Hippocampal formation (tissue), 2 donors: ENCODE measurements at places on chromosomes 2 and 18.
A peak's percentile ranks its signal among the peaks of the same experiment; 100 is the strongest.

- no peak for DNase-seq
Measured at GRCh38 chr2:229927817-229928321, 5.6 kb downstream of the FBXO36 start.

DNA sequence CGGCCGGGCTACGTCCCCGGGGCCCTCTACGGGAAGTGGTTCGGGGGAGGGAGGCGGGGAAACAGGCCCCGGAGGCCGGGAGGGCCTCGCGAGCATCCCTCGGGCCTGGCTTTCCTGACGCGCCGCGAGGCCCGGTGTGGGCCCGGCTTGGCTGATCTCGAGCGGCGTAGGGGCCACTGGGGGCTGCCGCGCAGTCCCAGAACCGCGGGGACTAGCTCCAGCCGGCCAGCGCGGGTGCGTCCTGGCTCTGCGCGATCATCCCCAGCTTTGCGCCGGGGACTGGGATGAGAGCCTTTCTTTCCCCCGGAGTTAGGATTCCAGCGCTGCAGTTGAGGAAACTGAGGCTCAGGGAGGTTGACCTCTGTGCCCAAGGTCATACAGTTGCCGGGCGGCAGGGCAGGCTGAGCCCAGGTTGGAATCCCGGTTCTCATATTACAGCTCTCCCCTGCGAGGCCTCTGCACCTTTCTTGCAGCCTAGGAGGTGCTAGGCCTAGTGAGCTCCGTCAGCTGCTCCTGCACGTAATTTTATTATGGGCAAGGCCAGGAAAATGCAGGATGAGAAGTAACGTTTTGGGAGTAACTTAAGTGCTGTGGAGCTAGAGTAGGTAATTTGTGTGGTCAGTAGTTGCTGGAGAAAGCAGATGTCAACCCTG lies 501 bp downstream of the LPIN1 start:
- DNase-seq: peak; percentile 58

- no peak for DNase-seq
Measured at GRCh38 chr2:9803023-9803805, 40.1 kb upstream of the TAF1B start.

DNA sequence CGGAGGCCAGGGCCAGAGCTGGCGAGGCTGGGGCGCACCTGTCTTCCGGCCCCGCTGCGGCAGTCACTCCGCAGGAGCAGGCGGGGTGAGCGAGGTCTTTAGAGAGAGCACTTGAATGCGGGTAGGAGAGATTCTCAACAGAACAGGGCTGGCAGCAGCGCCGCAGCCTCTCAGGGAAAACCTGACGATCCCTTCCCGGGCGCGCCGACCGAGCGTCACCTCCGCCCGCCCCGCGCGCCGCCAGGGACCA lies 526 bp downstream of the PRKRA start:
- DNase-seq: no peak

DNA sequence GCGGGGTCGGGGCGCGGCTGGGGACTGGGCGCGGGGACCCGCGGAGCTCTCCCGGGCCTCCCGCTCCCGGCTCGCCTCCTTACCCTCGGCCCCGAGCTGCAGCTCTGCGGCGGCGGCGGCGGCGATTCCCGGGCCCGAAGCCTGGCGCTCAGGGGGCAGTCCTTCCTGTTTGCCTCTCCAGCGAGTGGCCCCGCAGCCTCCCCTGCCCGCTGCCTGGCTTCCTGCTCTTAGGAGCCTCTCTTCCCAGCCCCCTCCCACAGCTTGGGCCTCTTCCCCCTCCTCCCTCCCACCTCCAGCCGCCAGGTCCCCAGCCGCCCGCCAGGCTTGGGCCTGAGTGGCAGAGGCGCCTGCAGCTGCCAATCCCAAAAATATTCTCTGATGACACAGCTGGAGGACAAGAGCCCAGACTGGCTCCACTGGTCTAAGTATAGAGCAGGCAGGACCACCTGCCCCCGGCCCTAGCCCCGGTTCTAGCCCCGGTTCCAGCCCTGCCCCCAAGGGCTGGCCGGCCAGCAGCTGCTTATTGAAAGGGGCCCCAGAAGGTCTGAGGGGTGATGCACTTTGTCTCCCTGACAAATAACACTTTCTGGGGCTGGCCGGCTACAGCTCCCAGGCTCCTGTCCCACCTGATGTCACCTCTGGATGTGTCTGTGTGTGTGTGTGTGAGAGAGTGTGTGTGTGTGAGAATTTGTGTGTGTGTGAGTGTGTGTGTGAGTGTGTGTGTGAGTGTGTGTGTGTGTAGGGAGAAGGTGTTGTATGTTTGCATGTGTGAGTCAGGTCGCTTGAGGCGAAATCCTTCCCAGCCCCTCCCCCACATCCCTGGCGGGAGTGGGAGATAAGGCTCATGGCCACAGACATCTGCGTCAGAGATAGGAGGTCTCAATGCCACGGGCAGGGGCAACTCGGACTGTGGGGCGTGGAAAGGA lies at the start of gene OBSL1:
Gene OBSL1 (minus strand): TSS at position 229 of the 926 bp plus-strand sequence. CDS start 307 bp downstream, outside the sequence.
- peak; percentile 42 for DNase-seq

DNA sequence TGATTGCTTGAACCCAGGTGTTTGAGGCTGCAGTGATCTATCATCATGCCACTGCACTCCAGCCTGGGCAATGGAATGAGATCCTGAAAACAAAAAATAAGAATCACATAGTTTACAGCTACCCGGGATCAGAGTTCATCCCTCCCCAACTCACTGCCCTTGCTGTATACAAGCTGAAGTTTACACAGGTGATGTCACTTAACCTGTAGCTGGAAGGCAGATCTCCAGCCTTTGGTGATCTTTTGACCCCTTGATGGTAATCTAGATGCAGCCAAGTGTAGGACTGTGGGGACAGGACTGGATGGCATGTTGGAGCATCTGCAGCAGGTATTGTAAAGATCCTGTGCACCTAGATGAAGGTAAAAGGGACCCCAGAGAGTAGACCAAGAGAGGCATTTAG lies 66.7 kb upstream of the SLC14A2 start:
- DNase-seq: no peak

- no peak for DNase-seq
Measured at GRCh38 chr18:5059696-5060032, 137.4 kb downstream of the AKAIN1 start.

DNA sequence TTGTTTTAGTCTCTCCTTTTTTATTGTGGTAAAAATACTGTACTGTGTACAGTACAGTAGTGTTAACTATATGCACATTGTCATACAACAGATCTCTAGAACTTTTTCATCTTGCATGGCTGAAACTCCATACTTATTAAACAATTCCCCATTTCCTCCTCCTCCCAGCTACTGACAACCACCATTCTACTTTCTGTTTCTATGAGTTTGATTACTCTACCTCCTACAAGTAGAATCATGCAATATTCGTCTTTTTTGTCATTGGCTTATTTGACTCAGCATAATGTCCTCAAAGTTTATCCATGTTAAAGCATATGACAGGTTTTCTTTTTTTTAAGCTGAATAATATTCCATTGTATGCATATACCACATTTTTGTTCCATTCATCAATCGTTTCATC lies 338.2 kb downstream of the AGPS start:
- DNase-seq: no peak

GRCh38 chr2:121173112-121173511 lies 111.9 kb downstream of the TFCP2L1 start:
- DNase-seq: no peak

GRCh38 chr18:55173291-55173690 lies 214.0 kb upstream of the CCDC68 start:
- no peak for DNase-seq

DNA sequence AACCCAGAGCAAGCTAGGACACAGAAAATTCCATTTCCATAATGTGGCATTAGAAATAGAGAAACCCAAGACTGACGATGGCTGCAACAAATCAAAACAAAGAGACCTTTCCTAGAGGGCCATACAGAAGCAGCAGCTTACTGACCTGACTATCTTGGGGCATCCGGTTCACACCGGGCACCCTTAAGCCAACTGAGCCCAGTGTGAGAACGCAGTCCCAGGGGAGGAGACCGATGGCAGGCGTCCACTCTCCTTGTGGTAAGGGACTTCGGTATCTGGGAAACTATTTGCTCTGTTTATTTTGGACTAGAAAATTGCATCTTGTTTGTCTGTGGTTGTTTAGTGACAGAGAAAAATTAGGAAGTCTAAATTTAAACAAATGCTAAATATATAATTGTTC lies 244.8 kb upstream of the COPS8 start:
- no peak for DNase-seq

- no peak for DNase-seq
Measured at GRCh38 chr2:236970656-236971010, 115.1 kb upstream of the COPS8 start.

DNA sequence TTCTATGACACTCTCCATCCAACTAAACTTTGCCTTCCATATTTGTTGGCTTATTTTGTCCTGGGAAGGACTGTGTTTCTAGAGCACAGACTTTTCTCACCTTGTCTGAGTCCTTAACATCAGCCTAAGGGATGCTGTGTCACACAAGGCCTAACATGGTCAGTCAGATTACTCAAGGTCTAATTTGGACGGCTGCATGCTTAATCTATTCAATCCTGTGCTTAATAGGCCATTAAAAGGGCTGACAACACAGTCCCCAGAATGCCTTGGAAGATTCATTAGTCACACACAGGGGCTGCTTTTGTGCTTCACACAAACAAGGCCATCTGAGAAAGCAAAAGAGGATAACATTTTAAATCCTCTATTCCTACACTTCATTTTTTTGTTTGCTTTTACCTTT lies 84.0 kb downstream of the DYNAP start:
- DNase-seq: no peak

- DNase-seq: no peak
Measured at GRCh38 chr2:50951437-50951836, 80.5 kb downstream of the NRXN1 start.

DNA sequence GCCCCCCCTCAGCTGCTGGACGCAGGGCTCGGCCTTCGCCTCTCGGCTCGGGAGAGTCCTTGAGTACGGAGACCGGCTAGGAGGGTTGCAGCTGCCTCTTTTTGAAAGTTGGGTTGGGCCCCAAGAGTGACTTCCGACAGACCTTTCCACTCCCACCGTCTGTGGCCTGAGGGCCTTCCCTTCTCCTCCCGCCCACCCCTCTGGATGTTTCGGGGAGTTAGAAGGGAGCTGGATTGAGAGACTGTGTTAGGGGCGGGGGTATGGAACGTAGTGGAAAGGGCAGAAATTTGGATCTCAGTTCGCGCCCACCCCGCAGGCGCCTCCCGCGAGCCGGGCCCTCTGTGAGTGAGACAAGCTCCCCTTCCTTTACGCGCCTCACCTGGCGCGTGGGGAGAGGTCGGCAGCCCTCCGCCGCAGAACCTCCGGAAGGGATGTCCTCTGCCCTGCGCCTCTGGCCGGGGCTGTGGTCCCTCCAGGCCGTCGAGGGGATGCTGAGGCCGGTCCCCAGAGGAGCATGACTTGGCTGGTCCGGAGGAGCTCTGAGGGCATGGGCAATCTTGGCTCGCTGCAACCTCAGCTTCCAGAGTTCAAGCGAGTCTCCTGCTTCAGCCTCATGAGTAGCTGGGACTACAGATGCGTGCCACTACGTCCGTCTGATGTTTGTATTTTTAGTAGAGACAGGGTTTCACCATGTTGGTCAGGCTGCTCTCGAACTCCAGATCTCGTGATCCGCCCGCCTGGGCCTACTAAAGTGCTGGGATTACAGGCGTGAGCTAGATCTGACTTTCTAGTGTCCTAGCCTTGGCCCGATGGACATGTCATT lies 15.9 kb downstream of the C2orf74 start:
- no peak for DNase-seq
